CD4-positive, alpha-beta T cell treated with Interleukin-4 for 4 hours (primary cell): ENCODE measurements at places on chromosomes 2 and 18.

- DNase-seq: peak; percentile 53
Observed at GRCh38 chr2:10331702-10332401, 29.1 kb downstream of the HPCAL1 start.

GRCh38 chr2:45994060-45994459, 303.1 kb upstream of the EPAS1 start:
- DNase-seq: no peak

GRCh38 chr2:74873012-74873665, 39.2 kb downstream of the HK2 start:
- DNase-seq: no peak

- no peak for DNase-seq
Observed at GRCh38 chr2:28552045-28552823, 56.4 kb downstream of the PLB1 start.

GRCh38 chr18:6878556-6879297, 149.2 kb downstream of the ARHGAP28 start:
- DNase-seq: no peak

DNA sequence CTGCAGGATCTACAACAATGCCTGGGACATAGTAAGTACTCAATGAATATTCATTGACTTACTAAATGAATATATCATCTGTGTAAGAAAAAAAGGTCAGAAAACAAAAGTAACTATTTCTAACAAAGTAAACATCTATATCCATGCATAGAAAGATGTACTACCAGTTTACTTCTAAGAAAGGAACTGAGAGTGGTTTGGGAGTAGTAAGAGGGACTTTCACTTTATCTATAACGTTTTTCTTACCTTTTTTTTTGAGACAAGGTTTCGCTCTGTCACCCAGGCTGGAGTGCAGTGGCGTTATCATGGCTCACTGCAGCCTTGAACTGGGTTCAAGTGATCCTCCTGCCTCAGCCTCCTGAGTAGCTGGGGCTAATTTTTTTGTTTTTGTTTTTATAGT, 25.7 kb downstream of the DHX57 start:
- no peak for DNase-seq
